ENCODE measurements at places on chromosomes 13 and 19. TPM values are rescaled to one million over a fixed set of nuclear protein-coding genes. Genes with fewer than 3 reads are reported as not detected.

GRCh38 chr13:33730147-33730546 lies 87.8 kb upstream of the RFC3 start:
- no peak for DNase-seq

DNA sequence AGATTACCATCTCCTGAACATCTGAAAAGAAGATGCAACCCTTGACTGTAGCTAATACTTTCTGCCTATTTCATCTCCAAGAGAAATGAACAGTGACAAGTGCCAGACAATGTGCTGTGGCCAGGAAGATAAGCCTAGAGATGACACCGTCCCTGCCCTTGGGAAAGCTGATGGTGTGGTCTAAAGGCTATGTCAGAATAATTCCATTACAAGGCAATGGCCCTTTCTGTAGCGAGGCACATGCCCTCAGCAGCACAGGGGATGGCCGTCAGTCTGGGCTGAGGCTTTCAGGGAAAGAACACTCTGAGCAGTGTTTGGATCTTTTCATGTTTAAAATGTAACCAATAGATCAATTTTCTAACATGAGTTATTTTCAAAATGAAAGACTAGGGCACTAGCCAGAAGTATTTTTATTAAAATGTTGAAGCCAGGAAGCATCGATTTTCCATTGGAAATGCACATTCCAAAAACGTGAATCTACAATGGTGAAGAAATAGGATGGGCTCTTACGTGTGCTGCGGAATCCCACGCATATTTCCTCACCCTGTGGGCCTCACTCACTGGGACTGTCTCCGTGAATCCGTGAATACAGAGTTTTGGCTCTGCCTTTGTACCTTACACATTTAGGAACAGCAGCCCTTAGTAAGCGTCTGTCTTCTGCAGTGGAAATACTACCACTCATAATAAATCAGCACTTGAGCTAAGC lies 22.0 kb downstream of the COL4A1 start:
- no peak for DNase-seq

- no peak for DNase-seq
Measured at GRCh38 chr13:30718661-30719524, 16.4 kb upstream of the ALOX5AP start.

DNA sequence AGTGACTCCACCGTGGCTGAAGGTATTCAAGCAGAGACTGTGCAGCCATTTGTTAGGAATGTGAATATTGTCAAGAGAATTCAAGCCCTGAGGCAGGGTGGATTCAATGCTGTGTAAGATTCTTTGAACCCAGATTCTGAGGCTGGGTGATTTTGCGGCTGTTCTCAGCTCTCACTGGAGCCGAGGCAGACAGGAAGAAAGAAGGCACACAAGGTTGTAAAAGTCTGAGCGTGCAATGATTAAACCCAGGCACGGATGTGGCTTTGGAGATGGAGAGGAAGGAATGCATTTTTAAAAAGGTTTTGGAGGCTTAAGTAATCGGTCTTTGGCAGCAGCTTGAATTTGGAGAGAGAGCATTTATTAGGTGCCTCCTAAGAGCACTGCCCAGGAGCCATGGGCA lies 187.9 kb downstream of the KATNAL1 start:
- DNase-seq: no peak

DNA sequence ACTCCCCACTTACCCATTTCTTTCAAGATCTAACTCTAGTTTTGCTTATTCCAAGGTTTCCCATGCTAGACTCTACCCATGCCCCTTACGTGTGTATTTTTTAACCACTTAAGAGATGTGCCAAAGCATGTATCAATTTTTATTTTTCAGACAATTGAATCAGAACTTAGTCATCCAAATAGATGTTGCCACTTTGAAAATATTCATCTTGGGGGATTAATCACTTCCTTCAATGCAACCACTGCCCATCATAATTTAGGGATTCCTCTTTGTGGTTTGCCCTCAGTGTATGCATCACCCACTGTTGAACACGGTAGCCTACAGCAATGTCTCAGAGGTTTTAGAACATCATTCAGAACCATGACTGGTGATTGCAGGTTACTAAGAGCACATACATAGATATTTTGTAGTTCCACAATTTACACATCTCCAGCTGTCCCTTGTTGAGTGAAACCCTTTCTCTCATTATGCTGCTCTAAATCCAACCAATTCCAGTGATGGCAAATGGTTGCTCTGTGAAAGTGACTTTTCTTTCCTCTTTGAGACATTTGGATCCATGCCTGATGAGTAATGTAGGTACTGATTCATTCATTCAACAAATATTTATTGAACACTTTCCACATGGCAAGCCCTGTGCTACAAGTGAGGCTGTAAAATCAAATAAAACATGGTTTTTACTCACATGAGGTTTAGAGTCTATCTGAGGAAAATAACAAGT lies 60.6 kb upstream of the SERP2 start:
- DNase-seq: no peak

Gene ACP7
- not detected for total RNA-seq

Gene CYP2B6
- total RNA-seq: 3.7 TPM

Gene GPR4
- total RNA-seq: 0.84 TPM

Gene PDE4A
- 27.4 TPM for total RNA-seq

Gene ZNF813
- 4.1 TPM for total RNA-seq

Gene MVB12A
- 52.1 TPM for total RNA-seq

All from mucosa of descending colon (tissue), 3 donors.